ENCODE measurements at places on chromosomes 5 and 9.

DNA sequence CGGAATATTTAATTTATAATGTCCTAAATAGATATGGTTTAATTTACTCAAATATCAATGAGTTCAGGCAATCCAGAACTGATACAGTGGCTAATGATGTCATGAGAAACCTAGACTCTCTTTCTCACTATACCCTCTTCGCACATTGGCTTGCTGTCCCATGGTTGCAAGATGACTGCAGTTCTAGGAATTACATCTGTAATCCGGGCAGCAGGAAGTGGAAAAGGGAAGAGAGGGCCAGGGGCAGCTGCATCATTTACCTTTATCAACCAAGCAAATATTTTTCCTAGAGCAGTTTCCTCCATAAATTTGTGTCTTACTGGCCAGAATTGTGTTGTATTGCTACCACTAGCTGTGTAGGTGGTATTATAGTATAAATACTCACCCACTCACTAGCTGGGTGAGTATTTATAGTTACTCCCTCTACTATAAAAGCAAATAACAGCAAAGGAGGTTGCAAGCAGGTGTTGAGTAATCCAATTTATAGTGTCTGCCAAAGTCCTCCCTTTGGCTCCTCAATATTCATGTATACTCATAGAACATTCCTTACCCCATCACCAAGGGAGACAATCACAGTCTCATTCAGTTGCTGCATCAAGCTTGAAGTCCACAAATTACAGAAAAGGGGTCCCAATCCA lies 168.8 kb downstream of the DROSHA start:
- no peak overlapping the region for H3K4me3 ChIP-seq
- H3K27me3 ChIP-seq: no peaks in the 10 kb centered on the region
- no peak for DNase-seq
- no peaks in the 10 kb centered on the region for H3K4me1 ChIP-seq
- H3K27ac ChIP-seq: no peak overlapping the region

- peak overlapping the region; percentile 73 for H3K27ac ChIP-seq
- DNase-seq: peak; percentile 16
These were observed 852 bp downstream of the ZNF354C start for GRCh38 chr5:179061025-179061424.

DNA sequence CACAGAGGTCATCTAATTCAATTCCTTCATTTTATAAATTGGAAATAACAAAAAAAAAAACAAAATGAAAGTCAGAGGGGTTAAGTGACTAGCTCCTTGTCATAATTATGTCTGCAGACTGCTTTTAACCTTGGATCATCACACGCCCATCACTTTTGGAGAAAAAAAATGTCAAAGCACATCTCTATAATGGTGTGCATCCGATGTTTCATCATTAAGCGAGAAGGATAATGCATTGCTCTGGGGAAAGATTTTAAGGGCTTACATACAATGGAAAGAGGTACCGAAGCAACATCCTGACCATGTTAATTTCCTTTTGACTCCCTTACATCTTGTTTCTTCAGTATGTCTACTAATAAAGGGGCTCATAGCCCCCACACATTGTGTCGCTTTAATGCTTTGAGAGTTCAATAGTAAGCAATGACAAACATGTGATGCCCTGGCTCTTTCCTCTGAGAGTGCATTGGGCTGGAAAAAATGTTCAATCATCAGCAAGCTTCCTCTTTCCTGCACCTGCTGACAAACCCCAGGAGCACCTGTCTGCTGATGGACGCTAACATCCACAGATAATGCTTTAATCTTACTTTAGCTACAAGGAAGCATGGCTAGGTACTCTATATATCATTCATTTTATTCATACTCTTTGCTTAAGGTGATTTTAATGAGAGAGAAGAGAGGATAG lies 242.2 kb downstream of the SMARCA2 start:
- no peaks in the 10 kb centered on the region for H3K36me3 ChIP-seq
- H3K27ac ChIP-seq: no peak overlapping the region
- H3K4me1 ChIP-seq: peaks cover 9% of the 10 kb centered on the region
- H3K4me3 ChIP-seq: no peak overlapping the region
- no peaks in the 10 kb centered on the region for H3K27me3 ChIP-seq

GRCh38 chr9:130242270-130243014 lies 23.1 kb upstream of the HMCN2 start:
- DNase-seq: no peak
- no peak overlapping the region for H3K27ac ChIP-seq
- H3K27me3 ChIP-seq: no peaks in the 10 kb centered on the region
- H3K4me1 ChIP-seq: peaks cover 10% of the 10 kb centered on the region
- H3K36me3 ChIP-seq: no peaks in the 10 kb centered on the region
- H3K4me3 ChIP-seq: no peak overlapping the region

- H3K27ac ChIP-seq: no peak overlapping the region
- no peaks in the 10 kb centered on the region for H3K4me1 ChIP-seq
- H3K36me3 ChIP-seq: peaks cover 13% of the 10 kb centered on the region
- DNase-seq: peak; percentile 18
- no peaks in the 10 kb centered on the region for H3K27me3 ChIP-seq
These were observed 49.7 kb downstream of the KIF24 start for GRCh38 chr9:34279411-34279810.

All from muscle of leg (tissue), 16 donors.